Dorsolateral prefrontal cortex (tissue), 122 donors: ENCODE measurements at places on chromosomes 13 and 19. TPM values are rescaled to one million over a fixed set of nuclear protein-coding genes. Genes with fewer than 3 reads are reported as not detected.

DNA sequence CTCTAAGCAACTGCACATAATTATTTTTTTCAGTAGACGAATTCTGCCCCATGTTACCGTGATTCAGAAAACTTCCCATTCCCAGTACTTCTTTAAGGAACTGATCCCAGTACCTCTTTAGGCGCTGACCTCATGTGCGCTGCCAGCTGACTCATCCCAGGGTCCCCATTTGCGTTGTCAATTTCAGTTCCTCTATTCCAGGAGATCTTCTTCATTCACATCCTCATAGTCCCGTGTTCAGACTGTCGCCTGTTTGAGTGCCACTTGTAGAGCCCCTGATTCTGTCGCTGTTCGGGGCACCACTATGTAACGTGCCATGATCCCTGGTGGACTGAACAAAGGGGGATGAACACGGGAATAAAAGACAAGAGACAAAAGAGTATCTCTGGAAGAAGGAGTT, 16.4 kb downstream of the FPR3 start:
- no peak for DNase-seq

DNA sequence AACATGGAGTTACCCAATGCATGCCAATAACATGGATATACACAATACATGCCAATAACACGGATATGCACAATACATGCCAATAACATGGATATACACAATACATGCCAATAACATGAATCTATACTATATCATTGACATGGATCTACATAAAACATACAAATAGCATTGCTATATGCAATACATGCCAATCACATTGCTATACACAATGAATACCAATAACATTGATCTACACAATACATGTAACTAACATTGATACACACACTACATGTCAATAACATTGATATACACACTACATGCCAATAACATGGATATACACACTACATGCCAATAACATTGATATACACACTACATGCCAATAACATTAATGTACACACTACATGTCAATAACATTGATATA, 932 bp upstream of the PIP5K1C start:
- DNase-seq, result no peak

Gene ZNF580
- total RNA-seq, result 42.5 TPM

Gene MEIOSIN
- not detected for total RNA-seq

Gene TUBA3C
- not detected for total RNA-seq
